ENCODE measurements at places on chromosomes 4 and X.

- no peak for DNase-seq
These were observed 534.9 kb upstream of the DIPK2B start for GRCh38 chrX:45735571-45735970.

- DNase-seq, result no peak
These were observed 461.4 kb downstream of the MID1IP1 start for GRCh38 chrX:39262641-39263040.

DNA sequence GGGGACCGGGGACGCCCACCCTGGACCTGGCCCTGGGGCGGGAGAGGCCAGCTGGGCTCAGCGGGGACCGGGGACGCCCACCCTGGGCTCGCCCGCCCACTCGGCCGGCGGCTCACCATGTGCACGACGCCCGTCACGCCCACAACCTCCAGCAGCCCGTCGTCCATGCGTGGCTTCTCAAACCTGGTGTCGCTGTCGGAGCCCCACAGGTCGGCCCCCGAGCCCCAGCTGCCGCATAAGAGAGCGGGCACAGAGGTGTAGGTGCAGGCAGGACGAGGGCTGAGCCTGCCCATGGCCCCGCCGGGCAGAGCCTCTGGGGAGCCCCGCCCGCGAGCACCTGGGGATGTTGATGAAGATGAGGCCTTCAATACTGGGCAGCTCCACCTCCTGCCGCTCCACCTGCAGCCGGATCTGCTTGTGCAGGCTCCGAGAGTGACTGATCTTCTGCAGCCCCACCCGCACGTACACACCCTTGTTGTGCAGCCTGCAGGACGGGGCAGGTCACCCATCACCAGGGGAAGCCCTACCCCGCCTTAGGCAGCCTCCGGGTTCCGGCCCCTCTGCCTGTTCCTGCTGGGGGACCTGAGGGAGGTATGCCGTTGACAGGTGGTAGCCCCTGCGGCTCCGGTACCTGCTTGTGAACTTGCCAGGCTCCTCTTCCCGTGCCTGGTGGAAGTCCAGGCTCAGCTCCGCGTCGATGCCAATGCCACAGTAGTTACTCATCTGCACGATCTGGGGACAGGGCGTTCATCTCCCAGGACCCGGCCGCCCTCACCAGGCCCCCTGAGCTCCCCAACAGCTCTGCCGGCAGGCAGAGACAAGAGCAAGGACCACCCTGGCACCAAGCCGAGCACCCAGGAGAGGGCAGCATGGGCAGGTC, 11.8 kb downstream of the DGKQ start:
- DNase-seq, result no peak

- no peak for DNase-seq
These were observed 670.3 kb downstream of the KCTD8 start for GRCh38 chr4:43778187-43778915.

GRCh38 chrX:103637604-103638338, 9.0 kb downstream of the TCEAL1 start:
- DNase-seq, result no peak

- no peak for DNase-seq
These were observed 430.1 kb downstream of the GABRG1 start for GRCh38 chr4:45693746-45694145.

DNA sequence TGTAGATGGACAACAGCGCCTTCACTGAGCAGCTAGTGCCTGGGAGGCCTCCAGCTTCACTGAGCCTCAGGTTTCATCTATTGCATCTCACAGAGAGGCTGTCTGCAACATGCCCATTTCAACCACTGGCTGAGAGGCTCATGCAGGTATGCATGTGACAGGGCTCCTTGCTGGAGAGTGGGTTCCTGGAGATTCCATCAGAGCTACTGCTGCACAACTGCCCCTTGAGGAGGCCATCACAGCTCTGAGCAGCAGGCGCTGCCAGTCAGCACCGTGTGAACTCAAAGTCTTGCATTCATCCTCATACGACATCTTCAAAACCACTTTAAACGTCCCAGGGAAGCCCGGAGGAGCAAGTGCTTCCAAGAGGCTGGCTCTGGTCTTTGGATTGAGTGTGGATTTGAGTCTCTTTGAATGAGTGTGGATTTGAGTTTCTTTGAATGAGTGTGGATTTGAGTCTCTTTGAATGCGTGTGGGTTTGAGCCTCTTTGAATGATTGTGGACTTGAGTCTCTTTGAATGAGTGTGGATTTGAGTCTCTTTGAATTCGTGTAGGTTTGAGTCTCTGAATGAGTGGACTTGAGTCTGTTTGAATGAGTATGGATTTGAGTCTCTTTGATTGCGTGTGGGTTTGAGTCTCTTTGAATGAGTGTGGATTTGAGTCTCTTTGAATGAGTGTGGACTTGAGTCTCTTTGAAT, 8.7 kb downstream of the P2RY8 start:
- DNase-seq, result no peak

GRCh38 chrX:8632924-8633323, 99.0 kb downstream of the ANOS1 start:
- no peak for DNase-seq

DNA sequence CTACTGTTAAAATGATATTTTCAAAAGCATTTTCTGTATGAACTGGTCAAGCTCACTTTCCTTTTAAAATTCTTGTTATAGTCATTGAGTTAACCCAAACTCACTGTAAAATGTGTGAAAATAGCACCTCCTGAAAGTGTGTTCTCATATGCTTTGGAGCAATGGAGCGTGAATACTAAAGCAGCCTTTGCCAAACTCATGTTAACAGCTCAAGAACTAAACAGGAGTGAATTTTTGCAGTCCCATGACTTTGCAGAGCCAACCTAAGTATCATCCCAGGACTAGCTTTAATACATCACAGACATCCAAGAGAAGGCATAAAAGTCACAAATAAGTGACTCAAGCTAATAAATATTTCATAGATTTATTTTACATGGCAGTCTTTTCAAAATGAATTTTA, 2.3 kb downstream of the AMMECR1 start:
- DNase-seq, result no peak

- DNase-seq, result no peak
These were observed 105.2 kb downstream of the RNF150 start for GRCh38 chr4:141028024-141028529.

DNA sequence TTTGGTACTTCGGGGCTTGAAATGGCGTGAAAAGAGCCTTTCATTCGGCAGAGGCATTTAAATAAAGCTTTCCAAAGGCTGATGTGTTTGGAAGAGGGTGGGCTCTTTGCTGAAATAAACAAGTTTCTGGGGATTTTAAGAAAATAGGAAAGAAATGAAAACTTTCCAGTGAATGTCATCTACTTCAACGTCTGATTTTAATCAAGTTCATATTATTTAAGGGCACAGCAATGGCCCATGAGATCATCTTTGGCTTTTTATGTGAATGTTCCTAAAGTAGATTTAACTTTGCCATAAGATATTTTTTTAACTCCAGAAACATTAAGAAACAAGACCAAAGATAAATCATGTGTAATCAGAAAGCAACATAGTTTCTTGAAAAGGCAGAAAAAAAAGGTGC, 69.8 kb upstream of the TTC29 start:
- DNase-seq, result no peak

DNA sequence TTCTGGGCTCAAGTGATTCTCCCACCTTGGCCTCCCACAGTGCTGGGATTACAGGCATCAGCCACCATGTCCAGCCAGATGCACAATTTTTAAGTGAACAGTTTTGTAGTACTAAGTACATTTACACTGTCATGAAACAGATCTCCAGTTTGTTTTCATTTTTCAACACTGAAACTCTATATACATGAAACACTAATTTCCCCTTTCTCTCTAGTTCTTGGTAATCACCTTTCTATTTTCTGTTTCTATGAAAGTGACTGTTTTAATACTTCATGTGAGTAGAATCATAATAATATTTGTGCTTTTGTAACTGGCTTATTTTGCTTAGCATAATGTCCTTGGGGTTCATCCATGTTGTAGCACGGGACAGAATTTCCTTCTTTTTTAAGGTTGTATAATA, 237.4 kb downstream of the CAMK2D start:
- no peak for DNase-seq

DNA sequence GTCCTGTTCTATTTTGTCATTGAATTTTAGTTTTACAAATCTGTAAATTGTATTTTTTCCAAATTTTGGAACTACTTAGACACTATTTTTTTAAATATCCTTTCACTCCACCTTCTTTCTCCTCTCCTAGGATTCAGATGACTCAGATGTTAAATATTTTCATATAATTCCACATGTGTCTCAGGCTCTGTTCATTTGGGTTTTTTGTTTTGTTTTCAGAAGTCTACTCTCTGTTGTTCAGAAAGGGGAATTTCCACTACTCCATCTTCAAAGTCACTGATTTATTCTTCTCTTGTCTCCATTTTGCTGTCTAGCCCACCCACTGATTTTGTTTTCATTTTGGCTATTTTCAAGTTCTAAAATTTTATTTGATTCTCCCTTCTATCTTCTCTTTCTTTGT, 264.0 kb upstream of the SLIT2 start:
- no peak for DNase-seq

DNA sequence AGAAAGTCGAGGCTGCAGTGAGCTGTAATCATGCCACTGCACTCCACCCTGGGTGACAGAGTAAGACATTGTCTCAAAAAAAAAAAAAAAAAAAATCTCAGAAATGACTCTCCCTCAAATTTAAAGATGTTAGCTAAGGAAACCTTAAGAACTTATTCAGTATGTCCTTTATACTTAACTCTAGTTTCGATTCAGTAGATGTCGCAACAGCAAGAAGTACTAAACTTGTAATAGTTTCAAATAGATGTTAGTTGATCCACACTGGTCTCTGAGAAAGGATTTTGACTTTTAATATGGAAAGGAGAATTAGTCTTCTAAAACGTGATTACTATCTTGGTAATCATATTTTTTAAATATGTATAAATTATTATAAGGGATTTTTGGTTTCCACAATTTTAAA, 29.6 kb downstream of the NKX3-2 start:
- no peak for DNase-seq

- no peak for DNase-seq
These were observed 23.8 kb downstream of the CNOT6L start for GRCh38 chr4:77795326-77795725.

GRCh38 chr4:143643399-143643798, 57.1 kb downstream of the FREM3 start:
- no peak for DNase-seq

- no peak for DNase-seq
These were observed 3.0 kb upstream of the SEC31A start for GRCh38 chr4:82893942-82894341.

- no peak for DNase-seq
These were observed 94.8 kb downstream of the CLNK start for GRCh38 chr4:10589799-10590198.

All from stimulated activated CD8-positive, alpha-beta memory T cell treated with anti-CD3 and anti-CD28 coated beads, Interleukin-7, amount 100 ng/mL, for 1 hour (primary cell).